ENCODE measurements at places on chromosomes 11 and 22.

DNA sequence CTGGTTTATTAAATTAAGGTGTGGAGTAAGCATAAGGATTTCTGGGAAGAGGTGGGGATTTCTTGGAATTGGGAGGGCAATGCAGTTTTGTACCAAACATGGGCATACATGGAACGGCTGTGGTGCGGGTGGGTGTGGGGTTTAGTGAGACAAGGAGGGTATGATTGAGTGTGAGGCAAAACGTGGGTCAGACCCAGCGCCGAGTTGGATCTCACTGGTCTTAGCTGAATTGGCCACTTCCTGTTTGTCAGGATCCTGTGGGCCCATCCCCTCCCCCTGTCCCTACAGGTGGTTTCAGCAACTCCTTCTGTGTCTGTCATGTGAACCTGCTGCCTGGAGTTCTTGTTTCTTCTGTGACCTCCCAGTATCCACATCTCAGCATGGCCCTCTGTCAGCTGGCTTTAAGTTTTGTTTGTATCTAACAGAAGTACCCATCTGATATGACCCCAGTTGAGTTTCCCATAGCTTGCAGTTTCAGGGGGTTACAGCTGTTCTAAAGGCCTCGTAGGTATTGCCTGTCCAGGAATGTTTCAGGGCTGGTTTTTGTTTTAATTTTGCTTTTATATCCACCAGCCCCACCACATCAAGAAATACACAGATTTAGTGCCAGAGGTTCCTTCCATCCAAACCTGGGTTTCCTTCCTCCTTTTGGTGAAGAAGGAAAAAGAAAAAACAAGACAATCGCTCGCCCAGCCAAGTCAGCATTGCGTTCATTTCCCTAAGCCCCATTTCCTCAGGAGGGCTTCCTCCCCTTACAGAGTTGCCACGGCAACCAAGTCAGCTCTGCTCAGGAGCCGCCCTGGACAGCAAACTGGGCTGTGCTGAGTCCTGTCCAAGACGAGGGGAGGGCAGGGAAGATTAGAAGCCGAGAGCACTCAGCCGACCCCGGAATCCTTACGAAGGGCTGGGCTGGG is 6.0 kb downstream of the APOL1 start:
- DNase-seq: peak; percentile 78

- DNase-seq: peak; percentile 90
Measured at GRCh38 chr11:2835296-2835695, 50.3 kb downstream of the CDKN1C start.

- DNase-seq: no peak
Measured at GRCh38 chr11:130122141-130122575, 37.4 kb upstream of the ST14 start.

DNA sequence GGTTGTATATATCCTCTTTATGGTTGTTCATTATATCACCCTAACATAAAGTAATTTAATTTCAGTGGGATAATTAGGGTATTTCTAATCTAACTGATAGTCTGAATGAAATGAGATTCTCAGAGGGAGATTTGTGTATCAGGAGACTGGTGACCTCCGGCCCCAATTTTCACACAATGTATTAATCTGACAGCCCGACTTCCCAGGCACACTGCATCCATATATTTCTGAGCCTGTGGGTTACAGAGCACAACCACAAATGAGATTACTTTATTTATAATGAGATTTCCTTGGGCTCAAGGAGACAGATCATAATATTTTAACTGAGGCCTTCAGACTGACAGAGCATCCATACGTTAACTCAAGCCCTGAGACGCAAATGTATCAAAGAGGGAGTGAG is 125.9 kb downstream of the RCN1 start:
- DNase-seq: no peak

GRCh38 chr11:86926975-86927374 is 28.2 kb downstream of the FZD4 start:
- no peak for DNase-seq

DNA sequence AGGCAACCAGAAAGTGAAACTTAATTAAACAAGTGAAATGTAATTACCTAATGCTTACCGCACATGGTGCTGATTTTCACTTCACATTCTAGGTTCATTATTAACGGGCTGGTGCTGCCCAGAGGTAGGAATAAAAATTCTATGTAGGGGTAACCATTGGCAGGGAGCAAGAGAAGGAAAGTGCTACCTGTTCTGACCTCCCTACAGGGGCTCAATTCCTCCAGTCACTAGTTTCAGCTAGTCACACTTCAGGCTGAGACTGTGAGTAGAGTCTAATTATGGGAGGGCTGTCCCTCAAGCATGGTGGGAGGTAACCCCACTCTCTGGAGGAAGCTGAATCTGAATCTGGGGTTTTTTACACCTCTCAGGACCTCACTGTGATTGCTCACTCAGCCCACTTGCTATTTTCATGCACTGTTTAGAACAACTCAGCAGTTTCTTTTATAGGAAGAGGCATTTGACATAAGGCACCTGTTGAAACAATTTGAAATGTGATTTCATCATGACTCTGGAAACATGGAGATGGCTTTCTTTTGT is 75.4 kb downstream of the MAML2 start:
- no peak for DNase-seq

- DNase-seq: peak; percentile 61
Measured at GRCh38 chr11:17699147-17700114, 19.9 kb upstream of the MYOD1 start.

DNA sequence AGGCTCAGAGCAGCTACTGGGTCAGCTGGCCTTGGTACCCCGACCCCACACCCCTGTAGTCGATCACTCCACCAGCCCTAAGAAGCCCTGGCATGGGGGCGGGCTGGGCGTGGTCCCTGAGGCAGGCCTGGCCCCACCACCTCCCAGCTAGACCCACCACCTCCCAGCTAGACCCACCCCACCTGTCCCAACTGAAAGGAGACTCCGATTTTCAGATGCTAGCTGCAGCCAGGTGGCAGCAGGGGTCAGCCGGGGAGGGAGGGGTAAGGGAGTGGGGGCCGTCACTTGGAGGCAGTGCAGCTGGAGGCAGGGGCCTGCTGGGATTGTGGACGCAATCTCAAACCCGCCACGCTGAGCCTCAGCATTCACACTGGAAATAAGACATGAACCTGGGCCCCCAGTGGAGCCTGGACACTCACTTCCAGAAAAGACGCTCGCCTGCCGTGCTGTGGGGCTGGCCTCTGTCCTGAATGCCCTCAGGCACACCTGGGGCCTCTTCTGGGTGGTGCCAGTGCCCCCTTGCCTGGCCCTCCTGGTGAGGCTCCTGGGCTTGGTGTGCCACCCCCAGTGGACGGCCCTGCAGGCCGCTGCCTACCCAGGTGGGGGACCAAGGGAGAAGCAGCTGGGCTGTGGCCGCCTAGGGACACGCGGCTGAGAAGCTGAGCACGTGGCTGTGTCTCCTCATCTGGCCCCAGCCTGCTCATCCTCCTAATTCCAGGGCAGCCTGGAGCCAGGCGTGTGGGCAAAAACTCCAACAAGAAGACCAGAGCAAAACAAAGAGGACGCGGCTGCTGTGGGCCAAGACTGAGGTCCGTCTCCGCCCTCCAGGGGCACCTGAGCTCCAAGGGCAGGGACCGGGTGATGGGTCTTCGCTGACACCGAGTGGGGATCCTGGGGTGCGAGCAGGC is 26.7 kb downstream of the OSBPL5 start:
- DNase-seq: no peak

GRCh38 chr11:130999992-131000770 is 83.9 kb upstream of the SNX19 start:
- DNase-seq: no peak

GRCh38 chr11:122509091-122509490 is 146.4 kb upstream of the UBASH3B start:
- no peak for DNase-seq

- peak; percentile 51 for DNase-seq
Measured at GRCh38 chr22:50221410-50222300, 20.8 kb downstream of the SELENOO start.

GRCh38 chr11:68889948-68890446 is 13.6 kb downstream of the MRPL21 start:
- DNase-seq: peak; percentile 79

GRCh38 chr11:35304386-35304775 is 115.0 kb downstream of the SLC1A2 start:
- DNase-seq: no peak

DNA sequence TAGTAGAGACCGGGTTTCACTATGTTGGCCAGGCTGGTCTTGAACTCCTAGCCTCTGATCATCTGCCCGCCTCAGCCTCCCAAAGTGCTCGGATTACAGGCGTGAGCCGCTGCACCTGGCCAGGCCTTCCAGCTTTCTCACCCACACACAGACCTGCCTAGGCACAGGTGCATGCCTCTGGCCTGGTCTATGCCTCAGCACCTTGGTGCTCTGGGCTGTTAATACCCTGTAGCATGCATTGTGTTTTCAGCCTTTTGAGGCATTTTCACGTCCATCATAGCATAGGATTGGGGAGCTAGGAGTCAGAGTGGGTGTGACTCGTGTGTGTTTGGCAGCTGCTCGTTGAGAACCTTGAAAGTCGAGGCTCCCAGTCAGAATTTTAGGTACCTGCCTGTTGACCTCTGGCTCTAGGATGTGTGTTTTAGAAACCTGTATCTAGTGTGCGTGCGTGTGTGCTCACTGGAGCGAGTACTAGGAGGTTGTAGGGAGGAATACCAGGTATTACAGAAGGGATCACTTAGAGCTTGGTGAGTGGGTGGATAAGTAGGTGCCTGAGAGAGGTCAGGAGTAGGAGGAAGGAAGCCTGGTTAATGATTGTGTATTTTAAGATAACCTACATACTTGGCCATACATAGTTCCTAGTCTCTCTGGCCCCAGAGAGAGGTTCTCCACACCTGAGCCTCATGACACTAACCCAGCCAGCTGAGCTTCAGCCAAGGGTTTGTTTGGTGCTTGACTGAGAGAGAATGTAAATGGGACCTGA is 20.0 kb downstream of the CRKL start:
- DNase-seq: no peak

GRCh38 chr11:120929090-120929489 is 94.8 kb upstream of the TBCEL start:
- no peak for DNase-seq

DNA sequence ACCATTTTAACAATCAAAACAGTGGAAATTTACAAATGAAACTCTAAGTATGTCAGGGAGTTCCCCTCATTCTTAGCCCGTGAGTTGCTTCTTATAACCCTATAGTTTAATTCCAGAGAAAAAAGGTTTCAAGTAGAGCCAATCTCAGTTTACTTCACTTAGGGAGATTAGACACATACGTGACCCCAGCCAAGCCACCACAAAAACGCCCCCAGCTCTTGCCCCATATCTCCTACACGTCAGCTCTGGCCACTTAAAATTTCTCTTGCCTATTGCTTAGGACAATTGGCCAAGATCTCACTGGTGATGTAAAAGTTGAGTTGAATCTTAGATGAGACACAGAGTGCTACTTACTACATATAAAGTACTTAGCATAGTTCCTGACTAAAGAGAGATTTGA is 166.4 kb downstream of the ETS1 start:
- DNase-seq: no peak

- DNase-seq: peak; percentile 50
Measured at GRCh38 chr22:22882033-22882717, 5.4 kb upstream of the IGLL5 start.

DNA sequence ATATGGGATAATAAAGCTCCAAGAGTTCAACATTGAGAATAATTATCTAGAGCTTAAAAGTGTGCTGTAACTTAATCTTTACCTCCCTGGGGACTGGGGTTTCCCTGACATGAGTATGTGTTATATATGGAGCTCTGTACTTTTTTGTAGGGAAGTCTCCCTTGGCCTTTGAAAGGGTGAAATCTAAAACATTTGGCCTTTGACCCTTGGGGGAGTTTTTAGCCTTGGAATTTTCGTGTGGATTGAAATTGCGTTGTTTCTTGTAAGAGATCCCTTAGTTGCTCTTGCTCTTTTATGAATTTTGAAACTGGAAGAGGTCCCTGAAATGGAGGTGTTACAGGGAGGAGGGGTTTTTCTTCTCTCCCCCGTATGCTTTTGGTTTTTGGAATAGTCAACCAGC is 450.0 kb downstream of the NELL1 start:
- DNase-seq: no peak

- no peak for DNase-seq
Measured at GRCh38 chr11:106233191-106233590, 155.7 kb downstream of the AASDHPPT start.

- DNase-seq: no peak
Measured at GRCh38 chr11:69470301-69470700, 11.2 kb upstream of the LINC01488 start.

- DNase-seq: no peak
Measured at GRCh38 chr22:35301372-35301874, 1.7 kb downstream of the TOM1 start.

DNA sequence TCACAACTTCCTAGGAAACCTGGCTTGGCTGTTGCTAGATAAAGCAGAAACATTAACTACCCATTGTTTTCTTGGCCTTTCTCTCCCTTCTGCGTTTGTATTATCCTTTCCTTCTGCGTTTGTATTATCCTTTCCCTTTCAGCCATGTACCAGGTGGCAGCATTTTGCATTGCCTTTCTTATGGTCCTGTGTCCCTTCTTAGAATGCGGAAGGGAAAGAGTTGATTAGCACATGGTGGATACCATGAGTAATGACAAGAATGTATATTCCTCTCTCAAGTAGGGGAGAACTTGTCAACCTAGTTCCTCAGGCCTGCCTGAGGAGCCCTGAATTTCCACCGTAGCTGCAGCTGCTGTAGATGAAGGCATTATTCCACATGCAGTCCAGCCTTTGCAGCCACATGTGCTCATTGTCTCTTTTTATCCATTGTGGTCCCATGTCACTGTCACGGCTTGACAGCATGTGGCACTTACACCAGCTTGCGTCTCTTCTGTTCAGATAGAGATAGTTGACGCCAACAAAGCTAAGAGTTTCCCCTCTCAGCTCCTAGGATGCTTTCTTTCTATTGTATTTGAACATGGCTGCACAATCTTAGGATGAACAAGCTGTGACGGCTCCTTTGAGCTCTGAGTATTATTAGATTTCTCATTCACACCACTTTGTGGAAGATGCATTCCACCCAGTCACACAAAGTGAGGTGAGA is 44.8 kb downstream of the SLN start:
- no peak for DNase-seq

DNA sequence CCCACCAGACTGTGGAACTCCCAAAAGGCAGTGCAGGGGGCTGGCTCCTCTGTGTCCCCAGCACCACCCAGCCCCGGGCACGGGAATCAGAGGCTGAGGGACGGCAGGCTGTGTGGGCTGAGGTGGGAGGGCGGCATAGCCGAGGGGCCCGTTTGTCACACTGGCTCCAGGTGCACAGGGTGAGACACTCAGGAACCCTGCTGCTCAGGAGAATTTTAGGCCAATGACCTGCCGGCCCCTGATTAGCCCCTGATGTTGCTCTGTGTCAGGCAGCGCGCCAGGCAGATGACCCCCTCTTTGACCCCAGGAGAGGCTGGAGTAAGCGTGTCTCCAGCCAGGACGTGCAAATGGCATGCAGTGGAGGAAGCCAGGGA is 52.7 kb downstream of the RTL6 start:
- peak; percentile 32 for DNase-seq

- no peak for DNase-seq
Measured at GRCh38 chr11:130548491-130548833, 100.0 kb downstream of the ADAMTS15 start.

- no peak for DNase-seq
Measured at GRCh38 chr11:122095681-122096262, 20.2 kb downstream of the BLID start.

Data from islet precursor cell (in vitro differentiated cells).